ENCODE measurements at places on chromosomes 6 and 20. TPM values are rescaled to one million over a fixed set of nuclear protein-coding genes. Genes with fewer than 3 reads are reported as not detected.

- DNase-seq: no peak
Measured at GRCh38 chr20:63934271-63935068, 21.7 kb downstream of the UCKL1 start.

Gene ZNF184
- 4.3 TPM for polyA plus RNA-seq

DNA sequence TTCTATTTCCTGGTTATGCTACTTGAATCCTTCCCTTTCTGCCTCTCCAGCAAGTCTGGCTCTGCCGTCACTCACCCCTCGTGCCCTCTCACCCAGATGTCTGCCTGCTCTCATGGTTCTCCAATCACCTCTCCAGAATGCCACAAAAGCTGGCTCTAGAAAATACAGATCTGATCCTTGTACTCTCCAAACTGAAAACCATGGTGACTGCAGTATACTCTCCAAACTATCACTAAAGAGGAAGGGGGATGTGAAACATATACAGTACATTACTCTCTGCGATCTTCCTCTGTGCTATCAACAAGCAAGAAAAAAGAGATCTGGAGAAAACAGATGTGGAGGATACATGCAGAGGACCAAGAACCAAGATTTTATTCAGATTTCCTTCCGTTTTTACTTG is 91.1 kb downstream of the ATXN1 start:
- DNase-seq: no peak

Gene C20orf204
- 0.02 TPM for polyA plus RNA-seq
